ENCODE measurements at places on chromosomes 13 and 19. TPM values are rescaled to one million over a fixed set of nuclear protein-coding genes. Genes with fewer than 3 reads are reported as not detected.

DNA sequence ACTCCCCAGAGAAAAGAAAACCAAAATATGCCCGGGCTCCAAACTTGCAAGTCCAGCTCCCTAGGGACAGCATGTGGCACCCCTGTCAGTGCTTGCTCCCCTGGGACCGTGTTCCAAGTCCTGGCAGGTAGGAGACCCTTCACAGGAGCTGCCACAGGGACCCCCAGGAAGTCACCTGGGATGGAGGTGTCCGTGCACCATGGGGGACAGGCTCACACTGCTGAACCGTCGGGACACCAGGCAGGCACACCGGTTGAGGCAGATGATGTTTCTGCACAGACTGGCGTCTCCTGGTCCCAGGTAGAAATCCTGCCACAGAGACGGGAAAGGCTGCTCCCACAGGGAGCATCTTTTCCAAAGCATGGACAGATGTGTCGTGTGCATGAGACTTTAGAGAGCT, 11.7 kb upstream of the PROZ start:
- no peak for DNase-seq

DNA sequence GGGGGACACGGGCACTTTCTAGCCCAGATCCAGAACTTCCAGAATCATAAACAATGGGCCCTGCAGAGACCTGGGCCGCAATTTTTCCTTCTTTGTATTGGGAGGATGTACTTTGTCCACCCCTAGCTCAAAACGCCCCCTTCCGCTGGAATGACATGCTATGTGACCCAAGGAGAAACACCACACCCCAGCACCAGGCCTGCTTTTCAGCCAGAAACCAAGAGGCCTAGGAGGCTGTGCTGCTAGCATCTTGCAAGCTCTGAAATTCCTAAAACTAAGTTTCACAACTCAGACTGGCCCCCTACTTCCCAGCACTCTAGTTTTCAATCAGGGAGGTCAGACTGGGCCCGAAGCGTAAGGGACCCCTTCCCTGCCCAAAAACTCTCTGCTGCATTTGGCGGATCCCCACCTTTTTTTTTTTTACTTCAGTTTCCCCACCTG, 538 bp downstream of the LSM4 start:
- peak; percentile 80 for DNase-seq

DNA sequence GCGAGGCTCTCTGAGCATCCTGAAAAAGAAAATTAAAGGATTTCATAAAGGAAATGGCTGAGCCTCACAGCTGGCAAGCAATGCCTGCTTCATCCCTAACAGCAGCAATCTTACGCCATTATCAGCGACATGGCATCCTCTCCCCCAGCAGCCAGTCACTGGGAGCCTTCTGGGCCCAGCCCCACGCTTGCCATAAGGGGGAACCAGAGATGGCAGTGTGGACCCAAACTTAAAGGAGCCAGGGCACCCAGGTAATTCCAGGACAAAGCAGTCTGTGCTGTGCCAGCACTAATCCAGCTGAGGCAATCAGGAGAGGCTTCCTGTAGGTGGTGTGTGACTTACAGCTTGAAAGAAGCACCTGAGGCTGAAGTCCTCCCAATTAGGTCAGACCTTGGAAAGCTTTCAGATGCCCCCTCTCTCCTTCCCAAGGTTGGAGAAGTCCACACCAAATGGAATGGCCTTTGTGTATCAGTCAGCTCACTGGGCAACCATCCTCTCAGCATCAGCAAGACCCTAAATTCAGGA, 10.3 kb downstream of the VSTM2B start:
- DNase-seq: no peak

GRCh38 chr13:29165216-29165615, 345.1 kb downstream of the MTUS2 start:
- DNase-seq: no peak

DNA sequence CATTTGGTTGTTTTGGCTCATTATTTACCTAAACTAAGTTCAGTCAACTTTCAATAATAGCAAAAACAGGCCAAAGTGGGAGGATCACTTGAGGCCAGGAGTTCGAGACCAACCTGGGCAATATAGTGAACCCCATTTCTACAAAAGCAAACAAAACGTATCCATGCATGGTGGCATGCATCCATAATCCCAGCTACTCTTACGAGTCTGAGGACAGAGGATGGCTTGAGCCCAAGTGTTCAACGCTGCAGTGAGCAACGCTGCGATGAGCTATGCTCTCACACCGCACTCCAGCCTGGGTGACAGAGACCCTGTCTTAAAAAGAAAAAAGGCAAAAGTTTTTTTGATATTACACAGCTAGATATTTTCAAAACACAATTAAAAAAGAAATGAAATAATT, 570.0 kb upstream of the GPC6 start:
- no peak for DNase-seq

Gene EBI3
- 0.76 TPM for total RNA-seq

Gene NRTN
- not detected for total RNA-seq

- no peak for DNase-seq
Observed at GRCh38 chr13:91154558-91155353, 192.7 kb upstream of the MIR17HG start.

GRCh38 chr19:18158467-18158866, 5.5 kb downstream of the PIK3R2 start:
- DNase-seq: no peak

Gene PLVAP
- not detected for total RNA-seq

Gene KLK3
- not detected for total RNA-seq

DNA sequence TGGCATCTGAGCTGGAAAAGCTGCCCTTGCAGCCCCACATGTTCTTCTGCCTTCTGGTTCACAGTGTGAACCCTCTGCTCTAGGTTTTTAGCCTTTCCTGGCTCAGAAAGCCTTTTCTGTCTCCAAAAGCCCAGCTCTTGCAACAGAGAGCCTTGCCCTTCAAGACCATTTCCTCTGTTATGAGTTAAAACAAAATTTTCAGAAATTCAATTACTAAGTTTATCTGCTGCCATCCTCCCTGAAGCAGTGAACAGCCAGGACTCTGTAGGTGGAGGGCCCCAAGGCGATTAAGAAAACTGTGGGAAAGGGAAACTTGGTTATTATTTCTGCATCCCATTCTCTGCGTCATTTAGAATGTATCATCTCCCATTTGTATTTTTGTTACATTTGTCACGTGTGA, 18.8 kb downstream of the FAM124A start:
- no peak for DNase-seq
